ENCODE measurements at places on chromosomes 12 and 14.

- DNase-seq = no peak
Observed at GRCh38 chr14:21098892-21099595, 589 bp upstream of the ZNF219 start.

DNA sequence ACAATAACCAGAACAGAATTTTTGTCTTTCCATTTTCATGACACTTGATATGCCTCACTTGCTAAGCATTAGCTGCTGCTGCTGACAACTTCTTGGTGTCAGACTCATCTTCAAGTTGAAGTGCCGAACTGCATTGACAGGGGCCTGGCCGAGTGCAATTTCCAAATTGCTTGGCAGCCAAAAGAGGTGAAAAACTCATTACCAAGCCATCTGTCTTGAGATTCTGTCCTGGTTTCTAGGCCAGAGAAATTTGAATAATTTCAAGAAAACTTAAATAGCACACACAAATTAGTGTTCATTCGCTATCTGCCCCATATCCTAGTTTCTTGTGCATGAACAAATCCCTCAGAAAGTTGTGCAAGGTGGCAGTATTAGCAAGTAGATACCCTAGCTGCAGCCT is 165.3 kb upstream of the RASSF8 start:
- DNase-seq = no peak

GRCh38 chr14:101820283-101820798 is 58.8 kb downstream of the PPP2R5C start:
- no peak for DNase-seq

GRCh38 chr12:100267603-100268281 is 765 bp downstream of the SCYL2 start:
- DNase-seq = no peak

DNA sequence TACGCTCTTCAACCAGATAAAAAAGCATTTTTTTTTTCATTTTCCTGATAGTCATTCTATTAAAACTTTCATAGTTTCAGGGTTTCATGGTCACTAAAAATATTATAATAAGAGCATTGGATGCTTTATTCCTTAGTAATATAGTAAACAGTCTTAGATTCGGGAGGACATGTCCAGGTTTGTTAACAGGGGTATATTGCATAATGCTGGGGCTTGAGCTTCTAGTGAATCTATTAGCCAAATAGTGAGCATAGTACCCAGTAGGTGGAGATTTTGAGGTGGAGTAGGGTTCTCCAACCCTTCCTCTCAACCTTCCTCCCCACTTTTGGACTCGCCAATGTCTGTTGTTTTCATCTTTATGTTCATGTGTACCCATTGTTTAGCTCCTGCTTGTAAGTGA is 277.4 kb upstream of the RGS6 start:
- no peak for DNase-seq

DNA sequence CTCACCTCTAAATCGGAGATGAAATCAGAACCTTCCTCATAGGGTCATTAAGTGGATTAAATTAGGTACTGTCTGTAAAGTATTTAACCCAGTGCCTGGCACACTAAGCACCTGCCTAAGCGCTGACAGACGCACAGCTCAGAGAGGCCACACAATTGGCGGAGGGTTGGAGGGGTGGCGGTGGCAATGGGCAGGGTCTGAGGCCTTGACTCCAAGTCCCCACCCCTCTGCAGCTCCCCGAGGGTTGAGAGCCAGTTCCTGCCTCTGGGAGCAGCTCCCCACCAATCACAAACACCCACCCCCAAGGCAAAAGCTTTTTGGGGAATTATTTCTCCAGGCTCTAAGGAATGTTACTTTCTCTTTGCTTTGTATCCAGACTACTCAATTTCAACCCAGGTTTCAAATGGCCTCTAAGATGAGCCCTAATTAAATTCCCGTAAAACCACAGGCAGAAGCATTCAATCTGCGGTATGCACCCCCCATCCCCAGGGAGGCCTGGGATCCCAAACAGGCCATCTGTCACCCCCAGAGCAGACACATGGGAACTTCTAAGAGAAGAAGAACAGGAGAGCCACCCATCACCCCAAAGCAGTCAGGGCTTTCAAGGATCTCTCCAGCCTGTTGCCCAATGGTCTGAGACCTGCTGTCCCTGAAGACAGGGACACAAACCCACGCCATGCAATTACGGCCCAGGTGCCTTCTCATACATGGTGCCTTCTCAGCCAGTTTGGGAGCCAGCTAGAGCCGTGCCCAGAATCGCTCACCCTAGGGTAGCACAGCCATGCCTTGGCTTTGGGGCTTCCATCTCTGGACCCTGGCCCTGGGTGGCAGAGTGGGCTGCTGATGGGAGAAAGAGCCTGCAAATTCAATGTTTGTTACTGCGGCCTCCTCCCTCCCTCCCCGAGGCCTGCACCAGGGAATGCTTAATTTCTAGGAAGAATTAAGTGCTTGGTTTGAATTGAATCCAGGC is 66.1 kb downstream of the CHGA start:
- DNase-seq = no peak

DNA sequence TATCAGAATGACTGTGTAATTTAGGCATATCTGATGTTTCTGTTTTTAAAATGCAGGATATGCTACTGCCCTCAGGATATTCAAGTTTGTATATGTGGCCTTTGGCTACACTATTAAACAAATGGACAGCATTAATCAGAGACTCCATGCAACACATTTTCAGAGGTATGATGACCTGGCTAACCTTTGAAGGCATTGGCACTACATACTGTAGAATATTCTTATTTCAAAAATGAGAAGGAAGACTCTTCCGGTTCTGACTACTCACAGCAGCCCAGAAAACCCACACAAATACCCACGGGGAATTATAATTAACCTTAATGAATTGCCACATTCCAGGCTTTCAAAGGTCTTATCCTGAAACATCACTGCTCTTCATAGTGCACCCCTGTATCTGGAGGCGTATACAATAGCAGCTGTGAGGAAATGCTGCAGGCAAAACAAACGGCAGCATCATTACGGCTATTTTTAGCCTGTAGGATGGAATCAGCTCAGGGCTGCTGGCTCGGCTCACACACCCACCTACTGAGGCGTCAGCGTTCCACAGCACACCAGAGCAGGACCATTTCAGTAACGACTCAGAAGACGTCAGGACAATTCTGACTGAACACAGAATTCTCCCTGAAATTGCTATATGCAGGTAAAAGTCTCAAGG is 648.5 kb downstream of the RPS29 start:
- DNase-seq = no peak

GRCh38 chr14:51725061-51725460 is 73.4 kb downstream of the FRMD6 start:
- DNase-seq = no peak

- DNase-seq = peak; percentile 70
Observed at GRCh38 chr12:48977290-48978281, 536 bp upstream of the WNT1 start.

- no peak for DNase-seq
Observed at GRCh38 chr12:66708704-66709456, 30.0 kb upstream of the GRIP1 start.

DNA sequence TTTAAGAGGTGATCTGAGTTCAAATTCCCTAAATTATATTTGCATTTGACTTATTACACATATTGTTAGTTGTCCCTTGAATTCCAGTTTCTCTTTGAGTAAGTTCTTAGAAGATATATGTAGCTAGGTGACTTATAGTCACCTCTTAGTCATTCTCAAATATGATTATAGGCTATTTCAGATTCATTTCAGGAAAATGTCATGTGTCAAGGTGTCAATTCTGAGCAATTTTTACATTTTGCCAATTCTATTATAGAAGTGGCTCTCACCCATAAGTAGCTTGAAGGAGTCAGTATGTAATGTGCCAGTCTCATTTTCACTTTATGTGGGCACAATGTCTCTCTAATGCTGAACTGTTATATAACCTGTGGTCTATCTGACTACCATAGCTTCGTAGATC is 623.4 kb downstream of the DIO2 start:
- DNase-seq = no peak

Measured in omental fat pad (tissue), 4 donors.